ENCODE measurements at places on chromosomes 7 and 10. TPM values are rescaled to one million over a fixed set of nuclear protein-coding genes. Genes with fewer than 3 reads are reported as not detected.

DNA sequence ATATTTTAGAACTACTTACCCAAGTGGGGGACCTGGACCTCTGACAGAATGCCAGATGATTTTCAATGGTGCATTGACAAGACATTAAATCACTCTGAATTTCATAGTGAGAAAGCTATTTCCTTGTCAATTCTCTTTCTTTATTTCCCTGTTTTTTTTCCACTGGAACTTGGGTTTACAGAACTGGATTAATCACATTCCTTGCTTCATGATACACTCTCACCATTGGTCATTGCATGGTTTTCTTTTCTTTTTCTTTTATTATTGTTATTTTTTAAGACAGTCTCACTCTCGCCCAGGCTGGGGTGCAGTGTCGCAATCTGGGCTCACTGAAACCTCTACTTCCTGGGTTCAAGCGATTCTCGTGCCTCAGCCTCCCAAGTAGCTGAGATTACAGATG is 38.5 kb upstream of the LBX1 start:
- no peak for DNase-seq

GRCh38 chr10:34775044-34775637 is 40.0 kb downstream of the PARD3 start:
- DNase-seq, result no peak

DNA sequence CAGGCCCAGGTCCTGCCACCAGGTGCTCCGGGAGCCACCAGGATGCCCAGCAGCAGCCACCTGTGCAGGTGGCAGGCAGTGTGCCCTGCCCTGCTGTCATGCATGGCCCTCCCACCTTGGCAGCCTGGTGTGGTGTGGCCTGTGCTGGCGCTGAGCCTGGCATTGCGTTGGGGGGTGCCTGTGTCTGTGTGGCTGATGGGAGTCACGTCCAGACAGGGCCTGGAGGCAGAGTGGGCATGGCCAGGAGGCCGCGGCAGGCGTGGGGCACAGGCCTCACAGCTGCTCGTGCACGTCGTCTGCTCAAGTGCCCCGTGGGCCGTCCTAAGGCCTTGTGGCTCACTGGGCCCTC is 8.7 kb downstream of the TTYH3 start:
- no peak for DNase-seq

- DNase-seq, result no peak
These were observed 97.9 kb upstream of the SH2B2 start for GRCh38 chr7:102188746-102189145.

DNA sequence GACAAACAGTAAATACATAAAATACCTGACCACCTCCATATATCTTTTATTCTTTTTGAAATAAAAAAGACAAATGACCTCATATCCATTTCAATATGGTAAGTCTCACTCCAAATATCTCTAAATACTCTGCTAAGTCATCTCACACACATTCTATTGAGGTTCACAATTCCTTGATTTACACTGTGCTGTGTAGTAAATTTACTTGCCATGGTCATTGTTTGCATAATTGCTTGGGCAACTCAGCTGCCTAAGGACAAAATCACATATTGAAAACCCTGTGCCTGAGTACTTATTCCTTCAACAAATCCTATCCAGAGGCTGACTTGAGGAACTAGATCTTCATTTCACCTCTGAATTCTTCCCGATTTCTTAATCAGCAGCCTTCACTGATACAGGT is 176.4 kb downstream of the THSD7A start:
- no peak for DNase-seq

GRCh38 chr10:127990846-127991542 is 84.1 kb downstream of the PTPRE start:
- no peak for DNase-seq

DNA sequence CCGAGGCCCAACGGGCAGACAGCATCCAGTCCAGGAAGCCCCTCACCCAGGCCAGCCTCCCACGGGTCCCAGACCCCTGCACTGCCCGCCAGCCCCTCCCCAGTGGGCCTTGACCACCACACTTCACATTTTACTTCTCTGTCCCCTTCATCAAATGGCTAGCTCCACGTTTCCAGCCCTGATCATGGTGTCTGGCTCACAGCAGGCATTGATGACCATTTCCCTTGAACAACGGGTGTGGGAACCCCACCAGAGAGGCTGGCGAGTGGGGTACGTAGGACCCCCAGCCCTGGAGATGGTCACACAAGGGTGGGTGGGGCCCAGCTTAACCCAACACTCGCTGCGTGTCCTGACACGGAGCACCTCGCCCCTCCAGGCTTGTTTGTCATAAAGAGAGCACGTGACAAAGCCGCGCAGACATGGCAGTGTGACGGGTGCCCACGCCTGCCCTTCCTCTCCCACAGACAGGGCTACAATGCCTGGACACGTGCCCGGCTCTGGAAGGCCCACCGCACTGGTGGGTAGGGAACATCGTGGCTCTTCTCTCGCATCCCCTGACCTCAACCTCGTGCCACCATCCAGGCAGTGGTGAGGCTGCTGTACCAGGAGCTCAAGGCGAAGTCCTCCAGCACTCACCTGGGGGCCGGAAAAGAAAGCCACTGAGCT is 267.7 kb downstream of the MAD1L1 start:
- DNase-seq, result no peak

DNA sequence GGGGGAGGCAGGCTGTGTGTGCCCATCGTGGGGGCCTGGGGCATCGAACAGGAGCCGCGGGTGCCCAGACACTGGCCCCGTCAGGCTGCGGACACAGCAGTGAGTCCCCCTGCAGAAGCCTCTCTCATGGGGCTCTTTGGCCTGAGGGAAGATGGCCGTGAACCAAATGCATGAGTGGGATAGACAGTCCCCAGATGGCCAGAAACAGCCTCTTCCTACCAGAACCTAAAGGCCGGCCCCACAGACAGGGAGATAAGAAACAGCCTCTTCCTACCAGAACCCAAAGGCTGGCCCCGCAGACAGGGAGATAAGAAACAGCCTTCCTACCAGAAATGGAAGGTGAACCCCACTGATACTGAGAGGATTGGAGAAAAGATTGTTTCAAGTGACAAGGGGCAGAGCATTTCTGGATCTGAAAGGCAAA is 16.6 kb downstream of the IDI2 start:
- DNase-seq, result no peak

- no peak for DNase-seq
These were observed 6.5 kb upstream of the CRHR2 start for GRCh38 chr7:30688718-30689221.

DNA sequence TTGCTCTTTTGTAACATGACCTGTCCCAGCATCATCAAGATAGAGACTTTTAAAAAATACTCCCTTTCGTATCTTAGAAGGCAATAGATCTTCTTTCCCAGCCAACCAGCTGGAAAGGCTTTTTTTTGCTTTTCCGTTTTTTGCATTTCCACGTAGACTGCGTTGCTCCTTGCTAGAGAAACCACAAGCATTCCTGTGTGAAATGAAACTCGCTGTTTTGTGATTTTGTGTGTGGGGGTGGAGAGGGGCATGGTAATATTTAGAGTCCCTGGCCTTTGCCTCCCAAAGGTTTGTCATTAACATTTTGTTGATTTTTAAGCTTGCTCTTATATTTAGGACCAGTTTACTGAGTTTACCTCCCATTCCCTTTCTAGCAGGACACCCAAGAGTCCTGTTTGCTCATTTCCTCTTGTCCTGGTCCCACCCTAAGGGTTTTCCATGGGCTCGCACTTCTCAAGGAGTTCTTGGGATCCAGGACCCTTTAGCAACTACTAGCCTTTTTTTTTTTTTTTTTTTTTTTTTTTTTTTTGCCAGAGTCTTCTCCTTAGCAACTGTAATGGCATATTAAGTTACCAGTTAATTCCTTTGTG is 243.6 kb downstream of the BICC1 start:
- DNase-seq, result no peak

FFAR4 gene
- not detected for total RNA-seq

ACTR3C gene
- 4.0 TPM for total RNA-seq

HABP2 gene
- not detected for total RNA-seq

IQUB gene
- total RNA-seq, result not detected
